CD4-positive, alpha-beta T cell (primary cell): ENCODE measurements at places on chromosomes 12 and 14.

DNA sequence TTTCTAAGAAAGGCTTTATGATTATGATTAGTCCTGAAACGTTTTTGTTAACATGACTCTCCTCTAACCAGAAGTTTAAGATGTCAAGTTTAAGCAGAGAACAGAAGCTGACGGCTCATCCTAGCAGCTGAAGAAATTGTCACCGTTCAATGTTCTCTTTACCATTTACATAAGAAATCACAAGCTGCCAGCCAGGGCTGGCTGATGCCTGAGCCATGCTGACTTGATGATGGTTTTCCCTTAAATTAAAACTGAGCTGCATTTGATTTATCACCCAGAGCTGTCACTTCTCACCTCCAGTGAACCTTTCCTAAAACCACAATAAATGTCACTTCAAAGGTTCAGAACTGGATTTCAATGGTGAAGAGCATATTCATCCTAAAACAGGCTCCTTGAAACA lies 153.6 kb downstream of the KTN1 start:
- DNase-seq, result no peak

DNA sequence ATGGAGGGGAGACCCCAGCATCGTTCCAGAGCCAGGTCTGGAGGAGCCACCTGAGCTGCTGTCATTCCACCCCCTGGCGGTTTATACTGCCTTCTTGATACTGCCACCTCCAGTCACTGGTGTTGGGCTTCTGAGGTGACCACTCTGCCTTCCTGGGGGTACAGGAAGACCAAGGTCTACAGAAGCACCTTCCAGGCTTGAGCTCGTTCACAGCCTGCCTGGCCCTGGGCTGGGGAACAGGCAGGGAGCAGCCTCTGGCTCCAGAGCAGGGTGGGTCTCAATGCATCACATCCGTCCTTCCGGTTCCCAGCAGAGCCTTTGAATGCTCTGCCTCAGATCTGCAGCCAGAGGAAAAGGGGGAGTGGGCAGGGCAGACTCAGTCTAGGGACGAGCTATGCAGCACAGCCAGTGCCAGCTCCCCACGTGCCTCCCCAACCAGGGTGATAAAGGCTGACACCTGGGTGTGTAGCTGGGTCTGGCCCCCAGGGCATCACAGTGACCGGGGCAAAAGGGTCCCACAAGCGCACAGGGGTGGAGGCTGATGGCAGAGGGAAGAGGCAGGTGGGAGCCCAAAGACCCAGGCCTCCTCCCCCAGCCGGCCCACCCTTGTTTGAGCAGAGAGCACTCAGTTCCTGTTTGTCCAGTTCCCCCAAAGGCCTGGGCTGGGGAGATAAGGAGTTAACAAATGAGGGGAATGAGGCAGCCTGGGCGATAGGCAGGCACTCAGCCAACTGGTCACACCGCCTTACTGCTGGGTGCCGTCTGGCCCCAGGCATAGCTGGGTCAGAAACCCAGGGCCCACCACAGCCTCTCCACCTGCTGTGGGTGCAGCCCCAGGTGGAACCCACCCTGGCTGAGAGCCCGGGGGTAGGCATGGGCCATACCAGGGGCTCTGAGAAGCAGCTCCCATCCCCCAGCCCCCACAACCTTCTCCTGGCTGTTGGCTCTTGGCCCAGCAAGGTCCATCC lies 17.1 kb downstream of the DEGS2 start:
- DNase-seq, result no peak

DNA sequence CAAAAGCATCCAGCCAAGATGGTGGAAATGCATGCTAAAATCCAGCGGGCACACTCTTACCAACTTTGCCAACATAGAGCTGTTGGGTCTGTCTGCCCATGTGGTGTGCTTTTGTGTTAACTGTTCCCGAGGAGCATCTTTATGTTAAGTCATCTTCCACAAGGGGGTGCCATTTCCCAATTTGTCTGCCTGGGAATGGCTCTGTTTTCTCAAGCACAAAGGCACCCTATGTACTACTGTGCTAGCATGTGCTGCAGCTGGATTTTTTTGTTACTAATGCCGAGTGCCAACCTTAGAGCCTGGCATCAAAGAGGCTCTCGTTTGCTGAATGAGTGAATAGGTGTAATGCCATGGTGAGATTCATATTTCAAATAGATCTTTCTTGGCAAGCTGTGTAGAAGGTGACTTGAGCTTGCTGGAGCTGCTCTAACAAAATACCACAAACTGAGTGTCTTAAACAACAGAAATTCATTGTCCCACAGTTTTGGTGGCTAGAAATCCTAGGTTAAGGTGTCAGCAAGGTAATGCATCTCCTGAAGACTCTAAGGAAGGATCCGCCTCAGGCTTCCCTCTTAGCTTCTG lies 74.3 kb downstream of the TRHDE start:
- DNase-seq, result no peak

GRCh38 chr12:132723764-132724140 lies 13.1 kb downstream of the PGAM5 start:
- no peak for DNase-seq

DNA sequence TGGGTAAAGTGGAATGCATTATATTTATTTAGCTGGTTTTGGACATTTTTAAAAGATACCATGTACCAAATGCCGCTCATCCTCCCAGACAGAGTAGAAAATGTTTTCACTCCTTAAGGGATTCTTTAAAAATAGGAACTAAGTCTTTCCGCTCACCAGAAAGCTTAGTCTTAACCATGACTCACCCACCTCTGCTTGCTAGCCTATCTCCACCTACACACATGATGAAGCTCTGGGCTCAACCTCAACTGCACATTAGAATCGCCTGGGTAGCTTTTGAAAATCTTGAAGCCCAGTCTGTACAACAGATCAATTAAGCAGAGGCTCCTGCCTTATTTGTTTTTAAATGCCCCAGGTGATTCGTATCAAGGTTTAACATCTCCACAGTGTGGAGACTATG lies 260.5 kb downstream of the NEDD1 start:
- DNase-seq, result no peak

DNA sequence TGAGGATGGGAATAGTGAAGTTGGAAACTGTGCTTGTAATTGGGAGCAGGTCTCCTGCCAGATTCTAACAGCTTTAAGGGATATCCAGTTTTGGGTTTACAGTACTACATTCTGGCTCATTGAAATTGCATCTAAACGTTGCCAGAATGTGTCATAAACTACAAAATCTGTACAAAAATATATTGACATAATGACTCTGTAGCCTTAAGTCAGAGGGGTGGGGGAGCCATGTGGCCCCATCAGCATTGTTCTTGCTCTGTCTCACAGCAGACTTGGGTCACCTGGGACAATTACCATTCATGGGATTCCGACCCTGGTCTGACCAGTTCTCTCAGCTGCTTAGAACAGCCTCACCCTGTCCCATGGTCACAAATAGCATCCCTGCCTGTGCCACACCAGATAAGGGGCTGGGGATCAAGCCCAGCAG lies 43.3 kb upstream of the MED13L start:
- DNase-seq, result no peak

DNA sequence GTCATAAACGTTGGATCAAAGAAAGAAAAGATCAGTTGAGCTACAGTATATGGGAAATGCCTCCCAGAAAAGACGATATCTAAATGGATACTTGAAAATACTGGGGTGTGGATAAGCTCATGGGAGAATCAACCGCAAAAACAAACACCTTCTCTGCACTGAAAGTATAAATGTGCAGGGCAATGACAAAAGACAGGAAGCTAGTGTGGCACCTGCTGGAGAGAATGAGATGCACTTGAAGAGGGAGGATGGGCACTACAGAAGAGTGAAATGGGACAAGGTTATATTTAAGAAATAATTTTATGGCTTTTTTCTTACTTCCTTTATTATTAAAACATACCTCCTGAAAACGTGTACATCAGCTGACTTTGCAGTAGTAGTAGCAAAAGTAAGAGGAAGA lies 153.7 kb downstream of the PRKD1 start:
- DNase-seq, result no peak

DNA sequence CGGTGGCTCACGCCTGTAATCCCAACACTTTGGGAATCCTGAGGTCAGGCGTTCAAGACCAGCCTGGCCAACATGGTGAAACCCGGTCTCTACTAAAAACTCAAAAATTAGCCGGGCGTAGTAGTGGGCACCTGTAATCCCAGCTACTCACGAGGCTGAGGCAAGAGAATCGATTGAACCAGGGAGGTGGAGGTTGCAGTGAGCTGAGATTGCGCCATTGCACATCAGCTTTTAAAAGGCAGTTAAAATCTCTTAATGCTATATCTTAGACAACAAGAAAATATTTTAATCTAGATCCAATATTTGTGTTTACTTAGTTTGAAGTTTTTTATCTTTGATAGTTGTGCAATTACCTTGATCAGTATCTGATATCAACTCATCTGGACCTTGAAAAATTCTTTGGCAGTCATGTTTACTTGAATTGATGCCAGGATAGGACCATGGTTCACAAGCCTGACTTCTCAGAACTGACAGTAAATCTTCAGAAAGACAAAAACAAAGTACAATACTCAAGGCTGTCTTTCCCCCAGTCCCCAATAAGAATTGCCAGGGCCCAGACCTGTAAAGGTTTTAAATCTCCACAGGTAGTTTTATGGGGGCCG lies 135.0 kb upstream of the AEBP2 start:
- DNase-seq, result no peak

DNA sequence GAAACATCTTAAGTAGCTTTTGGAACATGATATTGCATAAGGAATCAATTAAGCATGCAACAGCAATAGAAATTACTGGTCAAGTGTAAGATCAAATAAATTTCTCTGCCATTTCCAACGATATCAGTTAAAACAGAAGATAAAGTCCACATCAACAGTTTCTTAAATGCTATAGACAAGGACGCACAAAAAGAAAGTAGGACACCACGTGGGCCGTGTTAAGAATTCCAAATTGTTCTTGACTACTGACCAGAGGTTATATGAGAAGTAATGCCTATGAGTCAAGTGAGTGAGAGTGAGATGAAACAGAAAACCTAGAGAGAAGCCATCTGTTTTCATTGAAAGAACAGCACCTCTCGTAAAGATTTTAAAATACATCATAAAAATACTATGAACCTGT lies 318.2 kb downstream of the TMEM117 start:
- no peak for DNase-seq

- DNase-seq, result no peak
Measured at GRCh38 chr14:81406863-81407262, 6.7 kb upstream of the STON2 start.

GRCh38 chr14:92472860-92473259 lies 40.7 kb upstream of the RIN3 start:
- DNase-seq, result no peak

GRCh38 chr12:89384050-89384758 lies 31.9 kb upstream of the DUSP6 start:
- DNase-seq, result no peak

- no peak for DNase-seq
Measured at GRCh38 chr12:121702944-121703343, 9.6 kb upstream of the TMEM120B start.

GRCh38 chr14:72619881-72620280 lies 274.0 kb downstream of the DPF3 start:
- no peak for DNase-seq

DNA sequence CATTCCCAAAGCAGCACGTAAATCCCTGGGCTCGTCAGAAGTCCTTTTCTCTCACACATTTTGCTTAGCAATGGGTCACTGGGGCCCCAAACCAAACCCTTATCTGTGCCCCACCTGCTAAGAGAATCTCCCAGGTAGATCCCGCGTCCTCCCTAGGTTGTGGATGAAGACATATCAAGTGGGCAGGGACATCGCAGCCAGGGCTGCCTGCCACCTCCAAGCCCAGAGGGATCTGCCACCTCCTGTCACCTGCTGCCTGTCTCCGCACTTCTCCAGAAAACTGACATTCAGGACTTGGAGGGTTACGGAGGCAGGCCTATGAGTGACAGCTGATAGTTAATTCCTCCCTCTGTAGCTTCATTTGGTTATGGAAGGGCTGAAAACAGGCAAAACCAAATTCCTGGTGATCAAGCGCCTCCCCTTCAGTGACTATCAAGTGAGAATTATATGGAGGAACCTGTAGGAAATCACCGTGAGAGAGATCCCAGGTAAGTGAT lies 19.5 kb downstream of the BCL11B start:
- DNase-seq, result no peak

DNA sequence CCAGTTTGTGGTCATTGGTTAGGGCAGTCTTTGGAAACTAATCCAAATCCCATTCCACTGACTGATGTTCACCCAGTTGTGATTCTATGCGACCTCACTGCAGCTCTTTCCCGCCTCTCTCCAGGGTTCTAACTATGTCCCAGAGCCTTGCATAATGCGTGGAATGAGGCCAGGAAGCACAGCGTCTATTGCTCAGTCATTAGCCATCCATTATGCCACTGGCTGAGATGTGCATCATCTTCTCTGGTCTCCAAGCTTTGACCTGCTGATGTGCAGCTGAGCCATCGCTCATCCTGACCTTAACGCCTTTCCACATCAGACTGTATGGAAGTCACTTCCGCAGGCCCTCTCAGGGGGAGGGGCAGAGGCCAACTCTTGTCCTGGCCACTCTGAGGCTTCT lies 115.4 kb upstream of the VRK1 start:
- no peak for DNase-seq

GRCh38 chr12:64709429-64709828 lies 49.8 kb downstream of the GNS start:
- DNase-seq, result no peak

- no peak for DNase-seq
Measured at GRCh38 chr14:101223127-101223526, 319.6 kb upstream of the RTL1 start.

GRCh38 chr14:93548102-93548843 lies 117.5 kb downstream of the UNC79 start:
- DNase-seq, result no peak

- no peak for DNase-seq
Measured at GRCh38 chr12:82886671-82887340, 200.1 kb downstream of the TMTC2 start.

DNA sequence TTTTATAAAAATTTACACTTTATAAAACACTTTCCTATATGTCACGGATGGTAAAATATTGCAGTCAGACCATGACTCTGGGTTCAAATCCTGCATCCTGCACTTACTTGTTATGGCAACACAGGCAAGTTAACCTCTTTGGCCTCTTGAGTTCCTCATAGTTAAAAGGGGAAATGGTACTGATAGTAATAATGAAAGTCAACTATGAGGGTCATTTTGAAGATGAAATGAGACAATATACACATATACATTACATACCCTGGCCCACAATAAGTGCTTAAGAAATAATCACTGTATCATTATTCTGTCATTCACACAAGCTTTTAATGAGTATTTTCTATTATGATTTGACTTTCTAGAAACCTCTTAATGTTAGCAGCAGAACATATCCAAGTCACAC lies 64.4 kb downstream of the C12orf42 start:
- no peak for DNase-seq

DNA sequence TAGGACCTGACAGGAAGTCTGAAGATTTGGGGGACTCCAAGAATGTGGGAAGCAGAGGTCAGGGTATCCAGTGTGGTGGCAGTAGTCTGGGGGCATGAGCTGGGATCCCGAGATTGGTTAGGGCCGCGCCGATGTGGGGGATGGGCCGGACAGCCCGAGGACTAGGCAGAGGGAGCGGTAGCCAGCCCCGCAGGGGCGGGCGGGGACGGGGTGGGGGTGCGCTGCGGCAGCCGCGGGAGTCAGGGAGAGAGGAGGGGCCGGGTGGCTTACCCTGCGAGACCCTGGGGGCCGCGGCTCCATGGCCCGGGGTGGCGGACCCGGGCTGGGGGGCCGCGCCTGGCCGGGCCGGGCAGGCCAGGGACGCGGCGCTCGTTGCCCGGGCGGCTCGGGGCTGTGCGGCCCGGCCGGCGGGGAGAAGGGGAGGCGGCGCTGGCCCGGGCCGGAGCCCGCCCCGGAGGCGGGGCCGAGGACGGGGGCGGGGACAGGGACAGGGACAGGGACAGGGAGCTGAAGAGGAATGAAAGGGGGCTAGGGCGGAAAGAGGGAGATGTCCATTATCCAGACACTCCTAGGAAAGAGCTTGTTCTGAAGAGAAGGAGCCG lies 5.6 kb downstream of the ZNF385A start:
- no peak for DNase-seq
